Aorta (tissue), 5 donors: ENCODE measurements at places on chromosomes 6 and 20.

DNA sequence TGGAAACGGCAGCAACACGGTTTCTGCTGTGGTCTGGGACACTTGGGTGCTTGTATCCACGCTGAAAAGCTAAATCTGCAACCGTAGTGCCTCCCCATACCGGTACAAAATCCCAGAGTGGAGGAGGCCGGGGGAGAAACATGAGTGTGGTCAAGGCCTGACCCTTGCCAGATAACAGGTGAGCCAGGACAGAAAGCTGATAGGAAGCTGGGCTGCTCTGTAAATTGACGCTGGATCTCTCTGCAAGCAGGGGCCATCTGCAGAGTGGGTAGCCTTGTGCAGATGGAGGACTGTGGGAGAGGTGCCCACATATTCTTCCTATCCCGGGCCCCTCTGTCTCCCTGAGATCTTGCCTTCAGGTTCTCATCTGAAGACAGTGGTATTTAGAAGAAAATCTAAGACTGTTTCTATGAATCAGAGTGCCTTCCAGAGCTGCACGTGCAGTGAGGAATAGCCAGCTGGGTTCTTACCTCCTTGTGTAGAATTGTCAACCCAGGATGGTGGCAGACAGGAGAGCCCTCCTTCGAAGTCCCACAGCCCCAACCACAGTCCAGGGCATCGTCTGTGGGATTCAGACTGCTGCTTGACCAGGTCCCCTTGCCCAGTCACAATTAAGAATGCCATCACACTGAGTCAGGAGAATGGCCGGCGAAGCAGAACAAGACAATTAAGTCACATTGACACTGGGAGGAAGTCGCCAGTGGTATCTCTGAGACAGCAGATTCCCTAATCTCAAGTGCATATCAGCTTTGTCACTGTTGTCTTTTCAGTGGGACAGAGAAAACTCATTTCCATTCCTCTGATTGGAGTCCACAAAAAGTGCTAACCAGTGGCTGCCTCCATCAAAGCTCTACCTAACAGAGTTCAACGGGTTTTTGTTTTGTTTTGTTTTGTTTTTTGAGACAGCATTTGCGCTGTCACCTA is 100.0 kb upstream of the RIPOR2 start:
- DNase-seq: no peak

DNA sequence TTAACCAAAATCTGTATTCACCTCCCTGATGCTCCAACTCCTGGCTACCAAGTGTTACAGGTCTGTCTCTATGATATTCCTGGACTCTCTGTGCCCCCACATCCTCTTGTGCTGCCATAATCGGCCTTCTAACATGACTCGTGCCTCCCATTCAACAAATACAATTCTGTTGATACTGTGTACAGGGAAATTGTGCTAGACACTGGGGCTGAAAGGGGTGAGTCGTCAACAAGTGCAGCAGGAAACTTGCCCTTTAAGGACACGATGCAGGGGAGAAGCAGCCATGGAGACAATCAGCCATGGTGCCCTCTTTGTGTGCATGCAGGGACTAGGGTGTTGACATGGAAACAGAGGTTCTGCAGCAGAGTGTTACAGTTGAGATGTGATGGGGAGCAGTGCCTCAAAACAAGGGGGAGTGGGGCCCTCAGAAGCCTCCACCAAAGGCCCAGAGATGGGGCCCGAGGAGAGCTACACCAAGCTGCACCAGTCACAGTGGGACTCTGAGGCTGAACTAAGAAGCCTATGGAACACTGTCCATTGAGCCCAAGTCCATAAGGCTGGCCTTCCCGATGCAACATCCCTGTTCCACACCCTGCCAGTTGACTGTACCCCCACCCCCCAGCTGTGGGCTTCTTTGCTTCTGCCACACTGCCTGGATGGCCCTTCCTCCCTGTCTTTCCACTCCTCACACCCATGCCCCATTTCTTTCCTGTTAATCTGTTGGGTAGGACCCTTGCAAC is 3.1 kb downstream of the PCED1A start:
- DNase-seq: no peak

- no peak for DNase-seq
Observed at GRCh38 chr6:17456711-17457110, 63.3 kb downstream of the CAP2 start.

DNA sequence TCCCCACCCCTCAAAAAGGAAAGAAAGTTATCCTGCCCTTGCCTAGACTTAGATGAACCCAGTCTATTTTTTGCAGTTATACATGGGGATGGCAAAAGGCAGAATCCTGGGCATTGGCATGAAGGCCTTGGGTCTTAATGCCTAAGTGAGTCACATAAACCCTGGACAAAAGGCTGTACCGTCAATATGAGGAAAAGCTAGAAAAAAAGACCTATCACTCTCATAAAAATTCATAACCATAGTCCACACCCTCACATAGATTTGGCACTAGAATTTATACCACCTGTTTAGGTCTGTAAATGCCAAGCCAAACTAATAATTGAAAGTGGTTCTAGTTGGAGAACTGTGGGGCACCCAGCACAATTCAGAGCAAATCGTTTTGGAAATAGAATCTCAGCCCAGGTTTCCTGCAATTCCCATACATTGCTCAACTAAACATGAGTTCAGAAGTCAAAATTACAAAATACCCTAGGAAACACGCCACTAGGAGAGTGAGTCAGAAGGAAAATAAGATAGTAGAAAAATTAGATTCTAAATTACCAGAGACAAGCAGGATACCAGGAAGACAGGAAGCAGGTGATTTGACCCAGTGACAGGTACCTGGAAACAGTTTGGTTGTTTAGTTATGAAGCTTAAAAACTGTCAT is 70.4 kb upstream of the FUCA2 start:
- DNase-seq: no peak

GRCh38 chr20:45970646-45971424 is 1.2 kb downstream of the ZNF335 start:
- peak; percentile 70 for DNase-seq

DNA sequence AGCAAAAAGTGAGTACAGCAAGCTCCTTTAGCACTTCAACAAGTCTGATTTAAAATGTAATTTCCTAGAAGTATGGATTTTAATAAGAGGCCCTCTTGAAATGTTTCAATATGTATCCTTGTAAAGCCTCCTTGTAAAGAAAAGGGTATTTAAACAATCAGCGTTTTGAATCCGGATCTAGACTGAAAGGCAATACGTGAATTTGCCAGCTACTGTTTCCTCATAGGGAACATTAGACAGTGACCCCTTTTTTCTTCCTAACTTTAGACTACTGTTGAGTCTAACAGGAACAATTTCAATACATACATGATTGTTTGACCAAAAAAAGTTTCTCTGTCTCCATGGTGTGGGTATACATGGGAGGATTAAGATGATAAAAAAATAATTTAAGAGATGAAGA is 395.0 kb downstream of the TFAP2A start:
- no peak for DNase-seq

DNA sequence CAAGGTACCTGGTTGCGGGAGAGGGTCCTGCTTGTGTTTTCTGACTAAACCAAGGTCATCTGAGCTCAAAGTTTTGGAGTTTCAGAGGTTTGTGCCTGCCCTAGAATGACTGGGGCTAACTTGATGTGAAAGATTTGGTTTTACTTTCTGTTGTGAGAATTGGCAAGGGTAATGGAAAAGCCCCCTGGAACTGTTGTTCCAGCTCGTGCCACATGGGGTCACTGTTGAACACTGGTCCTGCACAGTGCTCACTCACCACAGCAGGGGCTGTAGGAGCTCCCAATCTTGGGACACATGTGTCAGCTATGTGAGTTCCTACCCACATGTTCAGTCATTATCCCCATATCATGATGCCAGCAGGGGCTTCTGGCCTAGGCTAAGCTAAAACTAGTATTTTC is 6.5 kb downstream of the TGM6 start:
- no peak for DNase-seq

DNA sequence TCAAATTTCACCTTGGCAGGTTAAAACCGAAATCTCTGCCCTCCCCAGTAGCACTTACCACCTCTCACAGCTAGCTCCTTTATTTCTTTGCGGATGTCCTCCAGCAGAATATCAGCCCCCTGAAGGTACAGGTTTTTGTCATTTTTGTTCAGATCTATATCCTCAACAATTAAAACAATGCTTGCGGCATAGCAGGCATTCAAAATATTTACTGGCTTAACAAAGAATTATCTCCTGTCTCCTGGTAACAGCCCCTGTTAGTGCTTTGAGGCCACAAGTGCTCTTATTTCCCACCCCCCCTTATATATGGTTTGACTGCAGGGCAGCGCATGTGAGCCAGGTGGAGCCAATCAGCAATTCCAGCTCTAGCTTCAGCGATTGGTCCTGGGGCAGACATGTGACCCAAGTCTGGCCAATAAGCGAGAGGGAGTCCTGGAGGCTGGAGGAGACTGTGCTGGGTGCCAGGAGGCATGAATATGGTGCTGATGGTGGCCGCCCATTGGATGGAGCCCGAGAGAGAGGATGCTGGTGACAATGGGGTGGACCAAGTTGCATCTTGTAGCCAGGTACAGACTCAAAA is 21.0 kb downstream of the SULF2 start:
- no peak for DNase-seq

DNA sequence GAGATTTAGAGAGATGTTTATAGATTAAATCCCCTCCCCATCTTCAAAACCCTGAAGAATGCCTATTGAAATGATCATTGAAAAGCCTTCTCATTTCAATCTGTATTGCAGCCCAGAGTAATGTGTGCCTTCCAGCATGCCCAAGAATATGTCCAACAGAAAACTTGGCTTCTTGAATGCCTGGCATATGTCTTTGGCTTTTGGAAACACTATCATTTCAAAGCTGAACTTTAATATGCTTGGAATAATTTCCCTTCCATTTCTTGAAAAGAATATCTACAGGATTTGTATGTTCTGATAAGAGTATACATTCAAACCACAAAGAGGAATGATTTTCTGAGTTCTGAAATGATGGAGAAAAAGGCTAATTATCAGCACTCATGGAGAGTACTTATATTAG is 11.9 kb upstream of the PBOV1 start:
- DNase-seq: no peak

GRCh38 chr6:87700397-87701343 is 1.4 kb downstream of the AKIRIN2 start:
- DNase-seq: no peak

GRCh38 chr20:38229376-38230252 is 30.9 kb downstream of the KIAA1755 start:
- DNase-seq: peak; percentile 47

- DNase-seq: no peak
Observed at GRCh38 chr6:36559011-36559793, 11.9 kb upstream of the STK38 start.

DNA sequence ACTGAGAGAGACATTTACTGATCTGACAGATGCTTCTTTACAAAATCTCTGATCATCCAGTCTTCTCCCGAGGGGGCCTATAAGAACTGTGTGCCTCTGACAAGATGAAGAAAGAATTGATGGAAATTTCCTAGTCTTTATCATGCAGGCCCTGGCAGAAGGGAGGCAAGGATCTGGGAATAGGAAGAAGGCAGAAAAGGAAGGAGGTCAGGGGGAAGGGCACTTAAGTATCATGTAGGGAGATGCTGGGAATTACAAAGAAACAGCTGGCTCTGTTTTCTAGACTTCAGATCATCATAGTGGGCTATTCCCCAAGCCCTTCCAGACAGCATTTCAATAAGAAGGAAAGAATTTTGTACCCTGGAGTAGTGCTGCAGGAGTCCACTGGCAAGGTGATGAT is 243.3 kb upstream of the MOCS1 start:
- DNase-seq: no peak

DNA sequence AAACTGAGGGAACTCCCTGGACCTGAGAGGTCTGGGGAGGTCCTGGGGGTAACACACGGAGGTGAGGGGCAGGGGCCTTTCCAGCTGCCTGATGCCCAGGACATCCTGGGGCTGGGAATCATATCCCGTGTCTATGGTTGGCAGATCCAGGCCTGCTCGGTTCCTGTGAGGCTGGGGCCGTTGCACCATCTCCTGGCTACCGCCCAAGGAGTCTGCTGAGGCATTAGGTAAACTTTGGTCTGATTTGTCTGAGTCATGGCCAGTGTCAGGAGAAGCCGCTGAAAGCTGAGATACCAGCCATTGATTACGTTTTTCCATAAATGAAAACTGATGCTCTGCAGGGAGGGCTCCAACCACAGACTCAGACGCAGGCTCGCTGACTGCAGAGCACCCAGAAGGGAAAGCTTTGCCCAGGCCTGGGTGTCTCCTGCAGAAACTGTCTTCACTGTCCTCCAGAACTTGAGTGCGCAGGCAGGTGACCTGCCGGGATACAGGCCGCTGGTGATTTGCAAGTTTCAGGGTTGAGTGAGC is 14.2 kb downstream of the TRAF3IP2 start:
- peak; percentile 95 for DNase-seq

DNA sequence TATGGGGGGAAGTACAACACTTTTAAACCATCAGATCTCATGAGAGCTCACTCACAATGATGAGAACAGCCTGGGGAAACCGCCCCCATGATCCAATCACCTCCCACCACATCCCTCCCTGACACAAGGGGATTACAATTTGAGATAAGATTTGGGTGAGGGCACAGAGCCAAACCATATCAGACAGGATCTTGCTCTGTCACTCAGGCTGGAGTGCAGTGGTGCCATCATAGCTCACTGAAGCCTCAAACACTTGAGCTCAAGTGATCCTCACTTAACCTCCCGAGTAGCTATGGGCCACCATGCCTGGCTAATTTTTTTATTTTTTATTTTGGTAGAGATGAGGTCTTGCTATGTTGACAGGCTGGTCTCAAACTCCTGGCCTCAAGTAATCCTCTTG is 5.1 kb upstream of the IYD start:
- no peak for DNase-seq

GRCh38 chr6:25192590-25193459 is 86.3 kb upstream of the CARMIL1 start:
- DNase-seq: no peak

DNA sequence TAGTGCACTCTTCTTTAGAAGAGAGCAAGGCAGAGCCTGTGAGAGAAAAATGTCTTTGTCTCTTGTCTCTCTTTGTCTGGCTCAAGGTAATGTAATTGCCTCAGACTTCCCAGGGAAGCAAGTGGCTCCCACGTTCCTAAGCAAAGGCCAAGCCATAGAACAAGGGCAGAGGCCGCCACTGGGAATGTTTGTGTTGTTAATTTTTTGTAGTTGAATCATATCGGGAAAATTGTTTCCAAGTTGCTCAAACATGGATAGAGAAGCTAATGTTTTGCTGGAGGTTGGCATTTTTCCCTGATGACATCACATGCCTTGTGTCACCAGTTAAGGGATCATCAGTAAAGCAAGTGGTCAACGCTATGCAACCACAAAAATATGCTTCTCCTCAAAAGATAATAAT is 211.5 kb upstream of the FOXA2 start:
- DNase-seq: peak; percentile 81

DNA sequence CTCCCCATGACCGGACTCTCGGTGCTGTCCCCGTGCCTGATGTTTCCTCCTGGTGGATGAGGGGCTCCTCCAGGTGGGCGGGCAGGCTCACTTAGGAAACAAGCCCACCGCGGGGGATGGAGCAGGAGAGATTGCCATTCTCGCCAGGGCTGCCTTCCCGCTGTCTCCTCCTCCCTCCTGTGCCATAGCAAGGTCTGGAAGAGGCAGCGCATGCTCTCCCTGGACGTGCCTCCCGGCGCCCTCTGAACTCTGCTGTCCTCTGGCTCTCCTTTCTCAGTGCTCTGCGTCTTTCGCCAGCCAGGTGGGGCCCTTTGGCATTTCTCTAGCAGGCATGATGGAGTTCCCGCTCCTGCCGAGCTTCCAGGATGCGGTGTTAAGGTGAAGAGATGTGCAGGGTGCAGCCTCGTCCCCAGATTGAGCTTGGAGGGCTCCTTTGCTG is 17.4 kb upstream of the NPEPL1 start:
- no peak for DNase-seq

GRCh38 chr6:125512621-125513020 is 210.9 kb upstream of the HDDC2 start:
- DNase-seq: no peak

- DNase-seq: no peak
Observed at GRCh38 chr6:28167068-28167467, 25.4 kb downstream of the ZKSCAN8 start.
